ENCODE measurements at places on chromosomes 7 and 10. TPM values are rescaled to one million over a fixed set of nuclear protein-coding genes. Genes with fewer than 3 reads are reported as not detected.

PRRT4 gene
- polyA plus RNA-seq = 1.1 TPM

FMC1 gene
- 234 TPM for polyA plus RNA-seq

AMZ1 gene
- polyA plus RNA-seq = 3.2 TPM

ITPRIP gene
- polyA plus RNA-seq = 21.5 TPM

VPS37D gene
- polyA plus RNA-seq = 10.3 TPM

SPACDR gene
- 84.9 TPM for polyA plus RNA-seq
